ENCODE measurements at places on chromosomes 5 and 9.
A peak's percentile ranks its signal among the peaks of the same experiment; 100 is the strongest.

GRCh38 chr5:14870337-14871213 lies 1.0 kb downstream of the ANKH start:
- DNase-seq = no peak

DNA sequence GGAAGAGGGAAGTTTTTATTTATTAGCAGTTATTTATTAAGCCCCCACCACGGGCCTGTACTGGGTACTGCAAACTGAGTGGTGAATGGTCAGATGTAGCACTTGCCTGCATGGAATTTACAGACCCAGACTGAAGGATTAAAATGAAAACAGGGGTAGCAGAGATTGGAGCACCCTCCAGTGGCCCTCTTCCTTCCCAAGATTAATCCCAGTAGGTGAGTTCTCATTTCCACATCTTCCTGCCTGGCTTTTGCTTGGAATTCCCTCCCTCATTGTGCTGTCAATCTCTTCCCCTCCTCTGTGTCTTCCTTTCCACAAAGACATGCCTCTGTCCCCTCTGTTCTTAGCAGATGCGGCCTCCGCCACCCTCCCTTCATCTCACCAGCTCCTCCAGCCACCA lies 39.2 kb downstream of the MVB12B start:
- no peak for DNase-seq

- DNase-seq = no peak
Measured at GRCh38 chr5:83360573-83360972, 111.0 kb upstream of the VCAN start.

DNA sequence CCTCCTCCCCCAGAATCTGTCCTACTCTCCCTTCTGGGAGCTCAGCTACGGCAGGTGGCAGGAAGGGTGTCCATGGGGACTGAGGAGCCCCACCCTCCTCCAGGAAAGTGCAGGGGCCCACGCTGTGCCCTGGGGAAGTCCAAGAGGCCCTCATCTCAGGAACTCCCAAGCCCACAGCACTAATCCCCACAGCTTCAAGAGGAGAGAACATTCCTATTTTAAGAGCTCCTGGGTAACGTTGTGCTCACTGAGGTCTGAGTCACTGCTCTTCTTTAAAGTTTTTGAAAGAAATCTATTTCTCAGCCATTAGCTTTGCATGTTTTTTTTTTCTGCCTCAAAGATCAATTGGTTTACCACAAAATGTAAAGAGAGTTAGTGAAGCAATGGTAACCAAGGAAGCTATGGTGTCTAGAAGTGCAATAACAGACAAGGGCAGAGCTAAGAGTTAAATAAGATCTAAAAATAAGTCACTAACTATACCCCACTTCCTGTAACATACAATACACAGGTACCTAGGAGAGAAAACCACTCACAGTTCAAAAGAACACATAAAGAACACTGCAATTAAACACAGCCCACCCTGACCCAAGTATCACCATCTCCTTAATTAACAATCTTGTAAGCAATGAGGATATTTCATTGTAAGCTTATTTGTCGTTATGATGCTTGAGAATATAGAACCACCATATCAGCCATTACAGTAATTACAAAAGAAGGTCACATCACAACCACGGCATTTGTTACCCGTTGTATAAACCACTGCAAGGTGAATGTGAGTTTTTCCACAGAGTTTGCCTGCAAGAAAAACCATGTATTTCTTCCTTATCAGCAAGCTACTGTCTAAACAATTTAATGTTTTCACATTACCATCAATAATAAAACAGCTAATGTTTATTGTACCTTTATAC lies 382.3 kb upstream of the SLC30A5 start:
- DNase-seq = no peak

GRCh38 chr5:178861627-178862026 lies 1.9 kb downstream of the ZNF354B start:
- DNase-seq = no peak

DNA sequence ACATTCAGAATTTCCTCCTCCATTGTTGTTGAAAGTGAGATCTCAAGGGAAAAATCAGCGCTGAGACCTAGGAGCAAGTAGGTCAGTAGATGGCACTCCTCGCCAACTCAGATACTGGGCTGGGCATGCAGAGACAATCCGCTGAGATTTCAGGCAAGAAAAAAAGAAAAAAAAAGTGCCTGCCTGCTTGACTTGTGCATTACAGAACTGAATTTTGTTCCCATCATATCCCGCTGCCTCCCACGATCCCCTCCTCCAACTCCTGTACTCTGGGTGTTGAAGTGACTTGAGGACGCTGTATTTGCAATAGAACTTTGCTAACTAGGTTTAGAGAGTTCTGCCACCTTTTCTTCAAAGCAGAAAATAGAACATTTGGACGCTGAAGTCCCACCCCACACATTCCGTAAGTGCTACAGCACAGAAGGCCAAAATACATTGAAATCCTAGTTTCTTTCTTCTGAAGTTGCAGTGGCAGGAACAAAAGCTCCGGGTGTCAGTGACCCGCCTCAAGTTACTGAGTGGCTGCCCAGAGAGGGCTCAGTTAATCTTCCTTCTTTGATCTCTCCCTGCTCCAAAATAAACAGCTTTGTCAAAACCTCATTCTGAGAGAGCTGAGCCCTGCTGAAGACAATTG lies 265.8 kb downstream of the MLLT3 start:
- DNase-seq = peak; percentile 55

GRCh38 chr9:118693645-118694044 lies 675.6 kb downstream of the BRINP1 start:
- no peak for DNase-seq

GRCh38 chr5:33934176-33934575 lies 2.0 kb upstream of the RXFP3 start:
- peak; percentile 43 for DNase-seq

GRCh38 chr5:169013846-169014245 lies 287.1 kb downstream of the SLIT3 start:
- no peak for DNase-seq

GRCh38 chr5:100899675-100900074 lies 3.4 kb downstream of the ST8SIA4 start:
- no peak for DNase-seq

DNA sequence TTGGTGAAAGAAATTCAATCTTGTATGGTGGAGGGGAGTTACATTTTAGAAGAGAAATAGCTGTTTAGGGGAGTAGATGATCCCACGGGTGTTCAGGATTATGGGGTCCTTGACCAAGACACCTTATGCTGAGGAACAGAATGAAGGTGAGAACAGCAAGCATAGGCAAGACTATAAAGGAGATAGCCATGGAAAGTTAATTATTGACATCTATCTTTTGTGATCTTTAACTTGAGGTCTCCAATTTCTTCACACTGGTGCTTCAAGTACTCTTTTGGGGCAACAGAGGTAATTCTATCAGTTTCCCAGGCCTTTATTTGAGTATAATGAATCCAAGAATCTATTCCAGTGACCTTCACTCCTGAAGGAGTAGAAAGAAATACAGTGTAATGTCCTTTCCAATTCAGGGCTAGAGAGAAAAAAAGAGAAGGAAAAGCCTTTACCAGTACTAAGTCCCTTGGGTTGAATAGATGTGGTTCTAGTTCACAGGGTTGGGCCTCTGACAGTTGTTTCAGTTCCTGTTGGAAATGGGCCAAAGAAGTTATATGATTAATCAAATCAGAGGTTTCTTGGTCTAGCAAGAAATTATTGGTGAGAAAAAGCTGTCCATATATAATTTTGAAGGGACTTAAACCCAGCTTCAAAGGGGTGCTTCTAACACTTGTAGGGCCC lies 2104.1 kb upstream of the ACO1 start:
- DNase-seq = no peak

DNA sequence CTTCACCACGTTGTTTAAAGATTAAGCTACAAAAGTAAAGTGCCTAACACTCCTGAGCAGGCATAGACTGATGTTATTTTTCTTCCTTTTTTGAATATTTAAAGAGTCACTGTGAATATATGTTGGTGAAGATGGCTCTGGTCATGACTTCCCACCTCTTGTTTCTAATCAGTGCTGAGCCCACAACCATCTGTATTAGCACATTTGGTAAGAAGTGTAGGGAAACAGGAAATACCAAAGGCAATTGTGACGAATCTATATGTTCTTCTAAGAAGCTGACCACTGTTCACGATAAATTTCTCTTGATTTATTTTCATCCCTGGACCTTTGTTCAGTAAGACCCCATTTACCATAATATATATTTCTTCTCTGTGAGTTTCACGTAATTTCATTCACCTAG lies 108.3 kb upstream of the PCA3 start:
- DNase-seq = no peak

GRCh38 chr9:76419782-76420380 lies 25.7 kb upstream of the RFK start:
- no peak for DNase-seq

DNA sequence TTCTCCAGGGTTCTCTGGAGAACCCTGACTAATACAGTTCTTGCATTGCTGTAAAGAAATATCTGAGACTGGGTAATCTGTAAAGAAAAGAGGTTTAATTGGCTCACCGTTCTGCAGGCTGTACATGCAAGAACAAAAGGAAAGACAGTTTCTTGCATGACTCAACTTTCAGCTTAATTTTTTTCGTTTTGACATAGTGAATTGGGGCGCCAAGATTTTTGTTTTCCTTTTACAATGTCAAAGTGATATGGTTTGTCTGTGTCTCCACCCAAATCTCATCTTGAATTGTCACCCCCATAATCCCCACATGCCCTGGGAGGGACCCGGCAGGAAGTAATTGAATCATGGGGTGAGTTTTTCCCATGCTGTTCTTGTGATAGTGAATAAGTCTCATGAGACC lies 11.8 kb upstream of the CRHBP start:
- DNase-seq = no peak

GRCh38 chr9:12862611-12863410 lies 88.0 kb downstream of the LURAP1L start:
- DNase-seq = no peak

- DNase-seq = no peak
Measured at GRCh38 chr9:126379661-126380360, 53.2 kb downstream of the MVB12B start.

DNA sequence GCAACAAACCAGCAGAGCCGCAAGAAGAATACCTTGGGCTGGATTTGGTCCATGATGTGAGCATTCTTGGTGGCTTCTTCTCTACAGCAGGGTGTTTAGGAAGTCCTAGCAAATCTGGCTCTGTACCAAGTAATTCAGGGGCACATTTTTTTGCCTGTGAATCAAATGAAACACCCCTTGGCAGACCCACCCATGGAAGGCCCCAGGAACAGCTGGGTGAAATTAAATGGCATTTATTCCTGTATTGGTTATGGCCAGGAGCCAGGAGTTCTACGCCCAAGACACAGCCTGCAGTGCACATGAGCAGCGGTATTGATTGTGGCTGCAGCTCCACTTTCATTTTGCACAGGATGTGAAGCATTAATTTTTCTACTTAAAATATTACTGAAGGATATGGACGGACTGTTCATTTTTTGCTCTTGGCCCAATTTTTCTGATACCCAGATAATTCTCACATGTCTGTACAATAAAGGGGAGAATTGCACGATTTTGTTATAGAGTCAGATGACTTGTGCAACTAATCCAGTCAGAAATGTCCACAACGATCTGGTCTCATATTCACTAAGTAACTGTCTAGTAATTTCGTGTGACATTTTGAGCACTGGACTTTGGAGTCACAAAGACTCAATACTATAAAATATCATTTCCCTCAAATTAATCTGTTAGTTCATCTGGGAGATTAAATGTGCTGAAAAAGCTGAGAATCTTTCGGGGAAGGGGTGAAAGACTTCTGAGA lies 120.7 kb upstream of the APC start:
- DNase-seq = no peak

- DNase-seq = no peak
Measured at GRCh38 chr5:10227379-10227778, 22.3 kb downstream of the ATPSCKMT start.

- DNase-seq = no peak
Measured at GRCh38 chr5:14584848-14585247, 3.3 kb downstream of the OTULINL start.

DNA sequence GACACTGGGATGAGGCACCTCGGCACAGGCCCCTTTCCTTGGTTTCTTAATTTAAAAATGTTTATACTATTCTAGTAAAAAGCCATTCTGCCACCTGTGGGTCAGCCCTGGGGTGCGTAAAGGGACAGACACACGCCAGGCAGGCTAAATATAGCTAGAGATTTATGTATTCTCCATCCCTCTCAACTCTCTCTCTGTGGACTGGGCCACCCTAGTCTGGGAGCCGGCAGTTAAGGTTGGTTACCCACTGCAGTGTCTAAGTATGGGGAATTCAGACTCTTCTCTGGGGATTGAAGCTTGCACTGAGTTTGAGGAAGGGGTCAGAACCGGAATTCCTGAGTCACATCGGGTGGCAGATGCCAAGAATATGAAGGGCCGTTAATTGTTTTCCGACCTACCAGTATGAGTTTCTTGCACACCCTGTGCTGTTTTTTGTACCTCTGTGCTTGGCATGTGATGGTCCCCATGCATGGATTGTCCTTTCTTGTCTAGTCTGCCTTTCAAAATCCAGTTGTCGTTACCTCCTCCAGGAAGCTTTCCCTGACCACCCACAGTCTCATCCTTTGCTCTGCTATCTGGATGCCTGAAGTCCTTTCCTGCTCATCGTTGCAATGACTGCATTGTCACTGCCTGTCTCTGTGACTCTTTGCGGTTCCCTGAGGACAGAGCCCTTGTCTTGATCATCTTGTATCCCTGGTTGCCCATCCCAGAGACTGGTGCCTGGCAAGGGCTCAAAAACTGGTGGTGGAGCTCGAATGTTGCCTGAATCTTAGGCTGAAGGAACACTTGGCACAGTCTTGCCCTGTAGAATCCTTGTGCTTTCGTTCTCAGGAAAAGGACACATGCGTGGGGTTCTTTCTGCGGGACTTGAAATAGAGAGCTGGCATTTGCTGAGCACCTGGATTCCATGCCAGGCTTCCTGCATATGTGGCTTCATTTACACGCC lies 2.1 kb downstream of the NEURL1B start:
- no peak for DNase-seq

- no peak for DNase-seq
Measured at GRCh38 chr5:172418862-172419814, 35.2 kb downstream of the SH3PXD2B start.

- no peak for DNase-seq
Measured at GRCh38 chr5:158807946-158808345, 291.8 kb downstream of the EBF1 start.

GRCh38 chr5:109454731-109455505 lies 45.1 kb upstream of the PJA2 start:
- DNase-seq = peak; percentile 38

GRCh38 chr5:9209846-9210492 lies 335.9 kb downstream of the SEMA5A start:
- no peak for DNase-seq

GRCh38 chr9:20729523-20729922 lies 45.5 kb downstream of the FOCAD start:
- no peak for DNase-seq

- no peak for DNase-seq
Measured at GRCh38 chr5:51172903-51173626, 210.2 kb upstream of the ISL1 start.

DNA sequence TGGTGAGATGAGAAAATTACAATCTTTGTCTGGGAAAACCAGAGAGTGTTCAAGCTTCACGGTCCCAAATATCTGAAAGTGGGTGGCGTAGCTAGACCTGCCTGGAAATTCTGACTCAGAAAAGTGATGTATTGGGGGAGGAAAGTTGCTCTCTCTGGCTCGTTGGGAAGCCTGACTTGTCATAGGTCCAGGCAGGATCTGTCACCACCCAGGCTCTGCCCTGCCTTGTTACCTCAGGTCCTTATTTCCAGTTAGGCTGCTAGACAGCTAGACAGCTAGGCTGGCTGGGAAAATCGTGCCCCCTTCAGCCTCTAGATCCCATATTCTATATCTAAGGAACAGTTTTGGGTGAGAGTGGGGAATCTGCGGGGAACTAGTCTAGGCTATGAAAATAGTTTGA lies 41.0 kb upstream of the HCN1 start:
- DNase-seq = no peak

Measured in non-pigmented ciliary epithelial cell (primary cell).